CD8-positive, alpha-beta T cell (primary cell): ENCODE measurements at places on chromosomes 3 and 15.

DNA sequence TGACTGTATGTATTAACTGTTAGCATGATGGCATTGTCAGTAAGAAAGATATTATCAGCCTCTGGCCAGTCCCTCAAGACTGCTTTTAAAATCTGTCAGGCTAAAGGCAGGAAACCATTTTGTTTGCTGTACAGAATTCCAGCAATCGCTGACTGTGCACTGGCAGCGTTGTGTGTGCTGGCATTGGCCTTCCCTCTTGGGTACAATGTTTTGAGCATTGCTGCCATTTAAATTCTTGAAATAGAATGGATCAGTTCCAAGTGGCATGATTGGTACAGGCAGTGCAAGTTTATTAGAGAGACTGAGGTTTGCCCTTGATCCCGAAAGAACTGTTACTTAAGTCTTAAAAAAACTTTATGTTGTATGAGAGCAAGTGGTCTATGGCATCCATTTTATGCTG is 788.7 kb downstream of the OTOL1 start:
- no peak for DNase-seq

DNA sequence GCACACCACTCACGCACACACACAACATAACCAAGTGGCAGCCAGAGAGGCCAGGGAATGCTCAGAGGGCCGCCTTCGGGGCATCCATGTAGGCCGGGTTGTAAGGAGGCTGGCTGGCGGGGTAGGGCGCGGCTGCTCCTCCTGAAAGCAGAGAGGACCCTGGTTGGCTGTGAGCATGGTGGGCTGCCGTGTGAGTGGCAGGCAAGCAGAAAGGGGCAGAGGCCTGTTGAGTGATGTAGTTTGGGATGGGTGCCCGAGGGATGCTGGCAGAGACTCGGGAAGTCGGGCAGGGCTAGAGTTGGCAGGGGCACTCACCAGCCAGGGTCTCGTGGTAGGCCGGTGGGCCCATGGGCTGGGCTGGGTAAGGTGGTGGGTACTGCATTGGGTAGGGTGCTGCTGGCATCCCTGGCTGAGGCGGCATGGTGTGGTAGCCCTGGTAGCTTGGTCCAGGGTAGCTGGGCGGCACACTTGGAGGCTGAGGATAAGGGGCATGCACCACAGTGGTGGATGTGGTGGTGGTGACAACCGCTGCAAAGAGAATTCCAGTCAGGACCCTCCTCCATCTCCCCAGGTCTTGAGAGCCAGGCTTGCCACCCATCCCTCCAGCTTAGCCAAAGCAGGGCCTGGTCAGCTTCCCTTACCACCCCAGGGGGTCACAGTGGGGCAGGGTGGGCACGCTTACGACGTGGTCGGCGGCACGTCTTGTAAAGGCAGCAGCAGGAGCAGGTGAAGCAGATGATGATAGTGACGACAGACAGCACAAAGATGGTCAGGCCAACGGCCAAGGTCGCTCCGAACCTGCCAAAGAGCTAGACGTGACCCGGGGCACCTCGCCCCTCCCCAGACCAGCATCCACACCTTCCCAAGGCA is 22.7 kb downstream of the ATRIP start:
- no peak for DNase-seq

DNA sequence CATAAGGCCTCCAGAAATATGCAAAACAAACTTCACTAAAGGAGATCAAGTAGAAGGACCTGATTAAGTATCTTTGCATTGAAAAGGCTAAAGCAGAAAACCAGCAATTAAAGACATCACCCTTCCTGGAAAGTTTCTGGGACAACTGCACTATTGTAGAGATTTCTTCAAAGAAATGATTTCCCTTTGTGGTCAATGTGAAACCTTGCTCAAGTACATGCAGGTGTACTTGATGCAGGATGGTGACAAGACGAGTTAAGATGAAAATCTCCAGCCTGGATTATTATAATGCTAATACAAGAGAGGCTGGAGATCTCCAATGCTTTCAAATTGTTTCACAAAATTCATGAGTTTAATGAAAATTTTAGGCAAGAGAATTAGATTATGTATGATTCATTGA is 208.4 kb downstream of the TIGIT start:
- DNase-seq: no peak

DNA sequence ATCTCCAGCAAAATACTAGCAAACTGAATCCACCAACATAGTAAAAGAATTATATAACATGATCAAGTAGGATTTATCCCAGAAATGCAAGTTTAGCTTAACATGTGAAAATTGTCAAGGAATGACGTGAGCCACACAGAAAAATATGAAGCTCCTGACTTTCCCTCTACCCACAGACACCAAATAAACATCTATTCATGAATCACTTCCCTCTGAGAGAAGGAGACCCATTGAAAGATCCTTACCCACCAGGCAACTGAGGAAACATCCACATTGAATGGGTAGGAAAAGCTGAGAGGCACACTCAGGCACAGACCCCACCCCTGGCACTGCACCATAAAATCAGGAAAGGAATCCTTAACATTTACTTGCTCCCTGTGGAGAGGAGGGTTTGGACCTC is 102.2 kb upstream of the MANF start:
- DNase-seq: no peak

- DNase-seq: no peak
Measured at GRCh38 chr3:124784686-124785382, 54.6 kb downstream of the UMPS start.

DNA sequence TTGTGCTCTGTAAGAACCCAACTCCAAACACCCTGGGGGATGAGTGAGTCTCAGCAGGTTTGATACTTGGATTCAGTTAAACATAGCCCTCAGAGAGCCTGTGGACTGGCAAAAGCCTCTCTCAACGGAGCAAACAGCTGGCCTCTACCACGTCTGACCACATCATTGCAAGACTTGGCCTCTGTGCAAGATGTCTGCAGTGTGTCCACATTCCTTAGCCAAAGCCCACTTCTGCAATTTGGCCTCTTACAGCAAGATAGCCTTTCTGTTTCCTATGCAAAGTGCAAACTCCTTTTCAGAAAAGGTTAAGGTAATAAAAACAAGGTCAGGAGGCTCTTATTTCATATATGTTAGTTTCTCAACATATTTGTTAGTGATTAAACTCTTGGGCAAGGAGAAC is 27.9 kb downstream of the FBN1 start:
- no peak for DNase-seq

- DNase-seq: no peak
Measured at GRCh38 chr3:57500506-57500905, 43.6 kb downstream of the DNAH12 start.

- DNase-seq: no peak
Measured at GRCh38 chr3:177460047-177460446, 262.8 kb upstream of the TBL1XR1 start.

GRCh38 chr3:153061938-153062528 is 100.0 kb upstream of the RAP2B start:
- no peak for DNase-seq

DNA sequence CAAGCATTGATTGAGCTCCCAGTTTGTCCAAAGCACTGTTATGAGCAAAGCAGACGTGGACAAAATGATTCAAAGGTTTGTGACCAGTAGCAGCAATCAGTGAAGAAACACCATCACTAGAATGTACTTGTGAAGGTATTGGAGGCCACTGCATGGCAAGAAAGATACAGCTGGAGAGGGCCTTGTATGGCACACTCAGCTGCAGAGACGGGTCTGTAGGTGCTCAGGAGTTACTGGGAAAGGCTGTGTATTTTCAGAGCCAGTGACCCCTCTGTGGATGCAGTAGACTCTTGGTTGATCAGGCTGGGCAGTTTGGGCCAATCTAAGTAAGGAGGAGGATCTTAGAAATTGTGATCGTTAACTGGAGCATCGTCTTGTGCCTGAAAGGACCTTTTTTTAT is 120.0 kb downstream of the GHSR start:
- DNase-seq: no peak

DNA sequence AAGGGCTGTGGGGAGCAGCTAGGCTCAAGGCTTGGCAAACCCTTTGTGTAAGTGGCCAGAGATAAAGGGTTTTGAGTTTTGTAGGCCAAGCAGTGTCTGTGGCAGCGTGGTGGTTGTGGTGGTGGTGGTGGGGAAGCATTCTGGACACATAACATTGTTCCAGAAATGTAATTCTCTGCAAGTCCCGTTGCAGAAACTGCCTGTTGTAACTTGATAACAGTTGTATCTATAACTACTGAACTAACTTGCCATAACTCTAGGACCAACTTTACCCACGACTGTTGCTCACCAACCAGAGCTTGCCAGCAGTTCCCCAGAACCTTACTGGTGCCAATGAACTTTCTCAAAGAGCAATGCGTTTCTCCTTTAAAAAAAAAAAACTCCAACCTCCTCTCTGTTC is 18.1 kb upstream of the TMEM40 start:
- DNase-seq: no peak

DNA sequence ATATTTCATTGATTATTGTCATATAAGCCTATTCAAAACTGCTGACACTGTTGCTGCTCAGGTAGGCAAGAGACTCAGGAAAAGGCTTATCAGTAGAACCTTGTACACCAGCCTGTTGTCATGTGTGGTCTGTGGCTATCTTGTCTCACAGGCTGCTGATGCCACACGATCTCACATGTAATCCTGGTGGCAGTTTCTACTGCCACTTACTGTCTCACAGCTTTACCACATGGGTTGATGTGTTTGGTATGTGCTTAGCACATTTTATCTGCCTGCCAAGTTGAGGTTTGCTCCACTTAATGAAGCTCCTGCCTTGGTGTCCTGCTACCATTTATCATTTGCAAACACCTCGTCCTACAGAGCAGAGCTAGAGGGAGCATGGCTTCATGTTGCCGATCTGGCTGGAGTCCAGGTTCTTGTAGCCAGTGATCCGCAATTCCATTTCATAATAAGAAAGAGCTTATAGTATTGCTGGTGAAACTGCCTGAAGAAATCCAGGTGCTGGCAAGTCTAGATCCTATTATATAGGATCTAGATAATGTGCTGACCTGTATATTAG is 637.9 kb downstream of the NLGN1 start:
- no peak for DNase-seq

DNA sequence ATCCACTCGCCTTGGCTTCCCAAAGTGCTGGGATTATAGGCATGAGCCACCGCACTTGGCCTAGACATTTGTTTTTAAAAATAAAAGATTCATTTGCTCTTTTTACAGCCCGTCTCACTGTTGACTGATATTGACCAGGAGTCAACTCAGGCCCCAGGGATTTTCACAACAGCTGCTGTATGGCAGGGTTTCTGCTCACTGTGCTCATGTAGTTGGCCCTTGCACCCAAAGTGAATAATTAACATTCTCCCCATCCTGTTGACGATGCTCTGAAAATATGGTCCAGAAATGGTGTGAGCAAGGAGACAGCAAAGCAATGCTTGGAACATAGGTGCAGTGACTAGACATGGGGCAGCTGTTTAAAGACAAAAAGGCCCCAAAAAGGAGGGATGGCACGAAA is 2.9 kb upstream of the CCR5 start:
- DNase-seq: no peak

DNA sequence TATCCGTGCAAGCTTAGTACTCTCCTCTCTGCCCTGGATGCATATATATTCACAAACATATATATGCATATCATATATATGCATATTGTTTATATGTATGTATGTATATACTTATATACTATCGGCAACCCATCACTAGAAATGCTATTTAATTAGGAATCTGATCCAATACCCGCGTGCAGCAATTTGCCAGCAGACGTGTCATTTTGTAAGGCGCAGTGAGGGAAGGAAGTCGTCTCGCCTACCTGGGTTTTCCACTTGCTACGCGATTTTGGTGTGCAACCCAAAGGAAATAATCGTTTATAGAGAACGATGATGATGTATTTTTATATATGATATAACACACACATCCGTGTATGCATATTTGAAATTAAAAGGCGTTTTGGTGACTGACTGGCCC is 5.6 kb upstream of the FEZF2 start:
- DNase-seq: no peak

DNA sequence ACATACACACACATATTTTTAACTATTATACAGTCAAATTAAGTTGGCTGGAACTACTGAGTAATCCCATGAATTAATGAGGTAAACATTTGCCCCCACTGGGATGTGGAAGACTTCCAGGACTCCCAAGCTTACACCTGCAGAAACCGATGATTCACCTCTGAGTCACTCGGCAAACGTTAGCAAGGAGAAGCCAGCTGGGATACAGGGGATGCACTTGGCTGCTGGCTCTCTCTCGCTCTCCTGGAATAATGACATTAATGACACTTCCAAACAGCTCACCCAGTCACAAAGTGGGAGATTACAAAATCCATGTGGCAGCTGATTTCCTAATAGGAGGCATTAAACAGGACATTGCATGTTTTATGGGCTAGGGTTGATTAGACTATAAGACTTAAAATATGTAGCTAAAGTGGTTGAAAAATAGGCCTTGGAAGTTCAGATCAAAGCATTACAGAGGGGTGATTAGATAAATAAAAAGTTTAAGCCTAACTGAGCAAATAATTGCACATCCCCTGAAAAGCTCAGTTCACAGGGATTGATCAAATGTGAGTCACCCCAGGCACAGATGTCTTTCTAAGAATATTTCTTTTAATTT is 500.9 kb downstream of the SOX2 start:
- DNase-seq: no peak

DNA sequence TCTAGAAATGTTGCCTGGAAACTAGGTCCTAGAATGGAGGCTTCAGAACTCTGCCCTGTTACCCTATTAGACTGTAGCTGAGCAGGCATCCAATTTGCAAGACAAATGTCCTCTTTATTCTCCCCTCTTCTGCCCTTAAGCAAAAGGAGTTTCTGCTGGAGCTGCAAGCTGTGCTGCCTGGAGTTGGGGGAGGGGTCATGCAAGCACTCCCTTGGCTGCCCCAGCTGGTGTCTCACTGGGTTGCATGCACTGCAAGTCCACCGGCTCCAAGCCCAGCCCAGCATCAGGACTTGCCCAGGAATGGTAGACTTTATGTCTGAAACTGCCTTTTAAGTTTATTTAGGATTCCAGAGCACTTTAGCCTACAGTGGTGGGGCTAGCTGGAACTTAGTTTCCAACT is 15.7 kb upstream of the RBP2 start:
- DNase-seq: no peak

DNA sequence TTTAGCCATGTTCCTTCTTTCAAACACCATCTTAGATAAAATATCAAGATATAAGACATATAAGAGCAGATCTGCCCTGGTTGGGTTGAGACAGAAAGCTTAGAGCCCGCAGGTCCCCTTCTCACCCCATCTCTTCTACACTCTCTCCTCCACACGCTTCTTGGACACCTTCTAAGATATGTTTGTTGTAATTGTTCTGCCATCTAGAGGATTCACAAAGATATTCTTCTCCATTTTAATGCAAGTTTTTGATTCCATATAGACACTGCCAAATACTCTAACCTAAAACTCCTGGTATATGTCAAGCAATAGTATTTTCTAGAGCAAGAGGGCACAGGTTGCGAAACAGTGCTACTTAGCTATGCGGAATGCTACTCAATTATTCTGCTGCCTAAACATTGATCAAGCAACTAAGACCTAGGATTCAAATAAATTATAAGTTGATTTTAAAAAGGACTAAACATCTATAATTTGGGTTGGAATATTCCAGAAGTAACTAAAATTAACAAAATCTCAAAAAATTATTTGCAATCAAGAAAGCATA is 6.8 kb downstream of the CHRM5 start:
- no peak for DNase-seq

- DNase-seq: no peak
Measured at GRCh38 chr3:130465521-130465920, 51.5 kb upstream of the COL6A6 start.
